ENCODE measurements at places on chromosomes 11 and 22.

- DNase-seq, result no peak
Measured at GRCh38 chr11:130581646-130582045, 133.2 kb downstream of the ADAMTS15 start.

DNA sequence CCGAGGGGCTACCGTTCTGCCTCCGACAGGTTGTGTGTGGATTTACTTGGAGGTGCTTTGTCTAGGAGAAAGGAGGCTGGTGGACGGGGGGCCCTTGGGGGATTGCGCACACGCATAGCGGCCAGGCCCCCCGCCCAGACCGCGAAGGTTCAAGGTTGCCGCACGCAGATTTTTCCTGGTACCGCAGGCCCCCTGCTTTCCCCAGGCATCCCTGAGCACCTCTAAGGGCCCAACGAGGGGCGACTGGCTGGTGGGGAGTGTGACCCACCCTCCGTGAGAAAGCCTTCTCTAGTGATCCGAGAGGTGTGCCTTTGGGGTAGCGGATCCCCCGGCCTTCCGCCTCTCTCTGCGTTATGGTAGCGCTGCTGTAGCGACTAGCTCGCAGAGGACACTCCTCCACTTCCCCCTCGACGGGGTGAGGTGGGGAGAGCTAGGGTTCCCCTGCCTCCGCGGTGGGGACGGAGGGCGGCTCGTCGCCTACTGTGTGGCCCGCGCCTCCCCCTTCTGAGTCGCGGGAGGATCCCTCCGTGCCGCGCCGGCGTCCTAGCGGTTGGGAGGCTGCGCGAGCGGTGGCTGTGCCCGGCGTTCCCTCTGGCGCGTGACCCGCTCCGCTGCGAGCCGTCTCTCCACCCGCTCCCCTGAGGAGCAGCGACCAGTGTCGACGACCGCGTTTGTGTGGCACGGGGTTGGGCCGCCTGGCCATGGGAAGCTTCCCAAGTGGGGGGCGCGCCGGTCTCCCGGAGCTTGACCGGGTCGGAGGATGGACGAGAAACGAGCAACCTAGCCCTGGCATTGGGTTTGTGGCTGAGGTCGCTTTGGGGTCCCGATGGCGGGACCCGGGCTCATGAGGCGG, 3900.0 kb upstream of the OR11H1 start:
- no peak for DNase-seq

GRCh38 chr22:18078329-18079041, 695 bp downstream of the PEX26 start:
- peak; percentile 39 for DNase-seq

GRCh38 chr11:33135216-33135615, 26.1 kb downstream of the CSTF3 start:
- DNase-seq, result no peak

GRCh38 chr11:61109671-61110070, 7.4 kb downstream of the CD5 start:
- DNase-seq, result no peak

Data from Peyer's patch (tissue), 4 donors.